ENCODE measurements at places on chromosomes 6 and 20. TPM values are rescaled to one million over a fixed set of nuclear protein-coding genes. Genes with fewer than 3 reads are reported as not detected.

Gene GTSF1L
- not detected for total RNA-seq

Gene RAB44
- total RNA-seq: 0.15 TPM

DNA sequence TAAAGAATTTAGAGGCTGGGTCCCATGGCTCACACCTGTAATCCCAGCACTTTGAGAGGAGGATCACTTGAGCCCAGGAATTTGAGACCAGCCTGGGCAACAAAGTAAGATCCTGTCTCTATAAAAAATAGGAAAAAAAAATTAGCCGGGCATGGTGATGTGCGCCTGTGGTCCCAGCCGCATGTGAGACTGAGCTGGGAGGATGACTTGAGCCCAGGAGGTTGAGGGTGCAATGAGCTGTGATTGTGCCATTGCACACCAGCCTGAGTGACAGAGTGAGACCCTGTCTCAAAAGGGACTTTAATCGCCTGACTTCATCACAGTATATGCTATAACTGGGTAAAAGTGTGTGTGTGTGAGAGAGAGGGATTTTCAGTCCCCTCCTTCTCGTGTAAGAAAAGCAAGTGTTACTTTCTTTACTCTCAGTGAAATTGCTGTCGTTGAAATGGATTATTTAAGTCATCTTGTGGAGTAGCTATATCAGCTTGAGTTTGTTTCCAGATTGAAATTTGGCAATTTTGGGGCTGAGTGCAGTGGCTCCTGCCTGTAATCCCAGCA is 7.5 kb downstream of the NCOA3 start:
- no peaks in the 10 kb centered on the region for H3K27me3 ChIP-seq
- H3K4me1 ChIP-seq: peaks cover 73% of the 10 kb centered on the region
- H3K27ac ChIP-seq: peak overlapping the region; percentile 3
- peaks cover 29% of the 10 kb centered on the region for H3K36me3 ChIP-seq

Gene MLN
- not detected for total RNA-seq

- no peak overlapping the region for H3K27ac ChIP-seq
- peaks cover 22% of the 10 kb centered on the region for H3K4me1 ChIP-seq
- H3K4me3 ChIP-seq: no peak overlapping the region
- no peaks in the 10 kb centered on the region for H3K36me3 ChIP-seq
Measured at GRCh38 chr6:132675749-132676148, 16.8 kb upstream of the TAAR1 start.

DNA sequence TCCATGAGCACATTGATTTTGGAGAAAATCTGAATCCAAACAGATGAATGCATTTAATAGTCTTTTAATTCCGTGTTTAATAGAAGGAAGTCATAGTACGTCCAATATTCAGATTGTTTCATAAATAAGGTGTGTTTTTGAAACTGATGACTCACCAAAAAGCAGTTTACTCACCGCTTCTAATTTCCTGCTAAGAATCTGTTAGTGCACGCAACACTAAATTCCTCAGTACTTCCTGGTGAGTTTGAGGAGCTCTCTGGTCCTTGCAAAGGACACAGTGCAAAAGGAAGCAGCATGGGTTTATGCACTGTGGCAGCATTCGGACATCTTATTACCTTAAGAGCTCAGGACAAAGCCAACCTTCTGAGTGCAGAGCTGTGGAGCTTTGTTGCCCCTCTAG is 2.3 kb upstream of the ADGRF1 start:
- no peak overlapping the region for H3K4me3 ChIP-seq
- peaks cover 2% of the 10 kb centered on the region for H3K4me1 ChIP-seq
- no peak overlapping the region for H3K27ac ChIP-seq
- no peaks in the 10 kb centered on the region for H3K36me3 ChIP-seq
- H3K27me3 ChIP-seq: peaks cover 20% of the 10 kb centered on the region
- no peak for DNase-seq

Data from activated CD4-positive, alpha-beta T cell treated with anti-CD3 and anti-CD28 coated beads, Interleukin-2, amount 10 ng/mL, durations not matched to agents 7 days and 5 days (primary cell).